ENCODE measurements at places on chromosomes 7 and 10. TPM values are rescaled to one million over a fixed set of nuclear protein-coding genes. Genes with fewer than 3 reads are reported as not detected.

DNA sequence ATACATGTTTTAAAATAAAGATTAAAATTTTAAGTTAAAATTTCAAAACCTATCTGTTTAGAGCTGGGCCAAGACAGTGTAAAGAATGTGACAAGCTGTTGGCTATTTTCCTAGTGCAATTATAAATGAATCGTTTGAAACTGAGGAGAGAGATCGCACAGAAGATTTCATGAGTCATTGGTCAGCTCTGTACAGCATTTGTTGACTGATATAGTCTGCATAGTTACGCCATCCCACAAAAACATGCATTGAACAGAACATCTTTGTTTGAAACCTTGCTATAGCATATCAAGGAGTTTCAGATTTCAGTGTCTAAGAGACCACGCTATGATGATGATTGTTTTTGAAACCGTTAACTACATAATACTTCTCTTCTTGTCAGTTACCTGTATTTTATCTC is 1.3 kb upstream of the C10orf67 start:
- no peak for DNase-seq

DNA sequence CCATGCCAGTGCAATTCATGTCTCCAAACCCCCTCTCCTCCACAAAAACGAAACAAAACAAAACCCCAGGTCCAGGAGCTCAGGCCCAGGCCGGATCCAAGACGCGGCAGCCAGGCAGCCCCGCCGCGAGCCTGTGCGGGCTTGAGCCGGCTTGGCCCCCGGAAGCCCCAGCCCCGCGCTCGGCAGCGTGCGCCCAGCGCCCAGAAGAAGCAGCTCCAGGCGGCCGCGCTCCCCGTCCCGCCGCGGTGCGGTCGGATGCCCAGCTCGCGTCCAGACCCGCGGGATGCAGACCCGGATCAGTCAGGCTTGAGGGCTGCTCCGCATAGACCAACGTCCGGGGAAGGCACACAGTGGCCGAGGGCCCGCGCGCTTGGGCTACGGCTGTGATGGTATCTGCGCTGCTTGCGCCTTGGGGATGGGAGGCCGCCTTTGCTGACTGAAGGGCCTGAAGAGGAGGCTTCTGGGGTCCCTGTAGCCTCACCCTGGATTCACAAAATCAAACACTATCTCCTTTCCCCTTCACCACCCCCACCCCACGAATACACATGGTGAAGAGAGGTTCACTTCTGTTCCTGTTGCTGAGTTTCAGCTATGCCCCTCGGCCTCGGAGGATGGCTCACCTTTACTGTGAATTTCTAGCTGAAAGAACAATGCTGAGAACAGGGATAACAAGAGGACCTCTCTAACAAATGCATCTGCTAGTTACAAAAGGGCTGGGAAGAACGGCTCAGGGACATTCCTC is 79.9 kb upstream of the EN2 start:
- peak; percentile 51 for DNase-seq

DNA sequence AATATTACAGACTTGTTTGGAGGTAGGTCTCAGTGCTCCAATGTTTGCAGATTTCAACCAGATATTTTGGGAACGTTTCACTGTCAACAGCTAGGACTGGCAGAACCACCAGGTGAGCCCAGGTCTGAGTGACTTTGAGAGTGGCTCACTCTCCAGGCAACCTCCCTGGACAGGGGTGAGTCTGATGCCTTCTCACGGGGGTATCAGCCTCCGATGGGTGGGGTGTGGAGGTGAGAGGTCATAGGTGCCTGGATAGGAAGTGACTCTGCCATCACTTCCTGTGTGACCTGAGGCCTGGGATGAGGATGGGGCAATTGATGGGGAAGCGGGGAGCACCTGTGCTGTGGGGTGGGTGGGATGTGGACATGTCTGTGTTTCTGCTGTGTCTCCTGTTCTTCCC is 4.6 kb downstream of the AZGP1 start:
- no peak for DNase-seq

- no peak for DNase-seq
These were observed 121.8 kb downstream of the CD36 start for GRCh38 chr7:80760292-80760691.

DNA sequence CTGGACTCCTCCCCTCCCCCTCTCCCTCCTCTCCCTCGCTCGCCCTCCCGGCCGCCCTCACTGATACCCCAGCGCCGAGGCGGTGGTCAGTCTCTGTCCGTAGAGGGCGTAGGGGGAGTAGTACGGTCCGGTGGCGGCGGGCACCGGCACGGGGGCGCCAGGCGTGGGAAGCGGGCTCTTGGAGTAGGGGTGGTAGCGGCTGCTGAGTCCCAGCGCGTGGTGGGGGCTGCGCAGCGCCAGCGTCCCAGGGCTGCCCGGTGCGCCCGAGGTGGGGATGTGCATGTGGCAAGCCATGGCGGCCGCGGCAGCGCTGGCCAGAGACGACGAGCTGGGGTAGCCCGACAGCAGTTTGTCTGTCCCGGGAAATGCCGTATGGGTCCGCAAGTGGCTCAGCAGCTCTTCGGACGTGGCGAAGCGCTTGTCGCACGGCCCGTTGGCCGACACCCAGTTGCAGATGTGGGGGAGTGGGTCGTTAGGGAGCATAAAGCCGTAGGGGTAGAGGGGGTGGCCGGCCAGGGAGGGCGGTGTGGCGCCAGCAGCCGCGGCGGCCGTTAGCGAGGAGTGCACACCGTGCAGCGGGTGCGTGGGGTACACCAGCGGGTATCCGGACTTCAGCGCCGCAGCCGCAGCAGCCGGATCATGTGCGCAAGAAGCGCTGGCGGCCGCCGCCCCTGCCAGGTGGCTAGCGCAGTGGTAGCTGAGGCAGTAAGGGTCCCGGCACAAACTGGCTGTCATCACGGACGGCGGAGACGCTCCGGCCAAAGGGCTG is 2.7 kb downstream of the ZNF503 start:
- peak; percentile 36 for DNase-seq

DNA sequence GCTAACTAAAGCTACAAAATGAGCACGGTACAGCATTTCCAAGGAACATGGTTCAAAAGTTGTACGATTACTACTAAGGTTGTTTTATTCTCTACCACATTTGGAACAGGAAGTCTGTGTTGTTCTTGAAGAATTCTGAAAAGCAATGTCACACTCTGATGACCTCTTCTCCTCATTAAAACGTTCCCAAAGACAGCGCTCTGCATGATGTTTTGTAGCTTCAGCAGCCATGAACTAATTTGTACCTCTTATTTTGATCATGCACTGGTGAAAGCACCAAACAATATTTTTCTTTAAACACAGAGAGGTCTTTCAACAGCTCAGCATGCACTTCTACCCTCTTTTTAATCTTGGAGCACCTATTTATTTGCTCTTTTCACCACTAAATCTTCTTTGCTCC is 75.0 kb upstream of the TES start:
- no peak for DNase-seq

- DNase-seq, result no peak
These were observed 1.4 kb downstream of the LANCL2 start for GRCh38 chr7:55366461-55367070.

GRCh38 chr7:157016352-157017041 is 6.0 kb upstream of the MNX1 start:
- no peak for DNase-seq

The SMKR1 gene
- not detected for total RNA-seq
